Activated CD4-positive, alpha-beta T cell treated with anti-CD3 and anti-CD28 coated beads, Interleukin-2, amount 50 U/mL, for 16 hours (primary cell): ENCODE measurements at places on chromosomes 11 and 22.

DNA sequence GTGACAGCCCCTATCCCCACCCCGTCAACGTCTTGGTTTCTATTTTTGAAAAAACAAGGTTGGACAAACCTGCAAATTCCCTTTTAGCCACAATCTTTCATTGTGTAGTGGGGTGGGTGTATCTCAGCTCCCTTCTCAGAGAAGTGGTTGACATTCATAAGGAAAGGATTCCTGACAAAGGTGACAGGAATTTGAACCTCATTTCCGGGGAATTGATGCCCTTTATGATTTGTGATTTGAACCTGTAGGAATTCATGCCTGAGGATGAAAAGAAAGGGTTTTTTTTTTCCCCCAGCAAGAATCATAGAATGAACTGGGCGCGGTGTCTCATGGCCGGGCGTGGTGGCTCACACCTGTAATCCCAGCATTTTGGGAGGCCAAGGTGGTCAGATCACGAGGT lies 14.5 kb downstream of the YPEL4 start:
- no peak for DNase-seq

- no peak for DNase-seq
These were observed 224.7 kb upstream of the BLID start for GRCh38 chr11:122340607-122341290.

DNA sequence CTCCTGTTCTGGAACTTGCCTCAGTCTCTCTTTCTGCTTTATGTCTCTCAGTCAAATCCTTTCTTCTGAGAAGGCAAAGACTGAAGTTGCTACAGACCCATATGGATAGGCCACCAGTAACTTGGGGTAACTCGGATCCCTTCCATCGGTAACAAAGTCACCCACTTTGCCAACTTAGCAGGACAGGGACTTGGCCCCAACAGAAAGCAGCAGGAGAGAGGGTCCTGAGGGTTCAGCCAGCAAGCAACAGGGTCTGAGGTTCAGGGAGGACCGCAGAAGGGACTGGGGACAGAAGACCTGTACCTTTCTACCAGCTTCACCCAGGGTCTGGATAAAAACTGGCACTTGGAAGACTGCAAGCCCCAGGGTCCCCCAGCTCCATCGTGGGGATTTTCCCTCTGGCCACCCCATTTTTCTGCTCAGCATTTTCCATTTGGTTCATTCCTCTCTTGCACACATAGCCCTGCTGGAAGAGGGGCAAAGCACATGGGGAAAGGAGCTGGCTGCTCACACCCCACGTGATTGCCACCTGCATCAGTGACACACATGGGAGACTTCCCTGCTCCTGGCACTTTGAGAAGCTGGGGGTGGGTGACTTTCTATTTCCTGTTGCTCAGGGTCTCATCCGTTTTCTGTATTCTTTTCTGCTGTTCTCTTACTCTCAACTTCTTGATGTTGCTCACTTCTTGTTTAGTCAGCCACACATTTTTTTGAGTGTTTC lies 34.6 kb upstream of the GNAZ start:
- no peak for DNase-seq

DNA sequence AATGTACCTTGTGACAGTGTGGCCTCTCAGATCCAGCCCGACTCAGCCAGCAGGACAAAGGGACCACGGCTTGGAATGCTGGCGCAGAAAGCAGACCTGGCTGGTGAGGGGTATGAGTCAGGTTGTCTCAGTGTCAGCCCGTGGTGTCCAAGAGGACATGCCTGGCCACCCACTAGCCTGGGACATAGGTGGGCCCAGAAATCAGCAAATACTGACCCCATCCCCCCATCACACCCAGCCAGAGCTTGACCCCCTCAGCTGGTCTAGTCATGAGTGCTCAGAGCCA lies 4.5 kb downstream of the BANF1 start:
- no peak for DNase-seq

DNA sequence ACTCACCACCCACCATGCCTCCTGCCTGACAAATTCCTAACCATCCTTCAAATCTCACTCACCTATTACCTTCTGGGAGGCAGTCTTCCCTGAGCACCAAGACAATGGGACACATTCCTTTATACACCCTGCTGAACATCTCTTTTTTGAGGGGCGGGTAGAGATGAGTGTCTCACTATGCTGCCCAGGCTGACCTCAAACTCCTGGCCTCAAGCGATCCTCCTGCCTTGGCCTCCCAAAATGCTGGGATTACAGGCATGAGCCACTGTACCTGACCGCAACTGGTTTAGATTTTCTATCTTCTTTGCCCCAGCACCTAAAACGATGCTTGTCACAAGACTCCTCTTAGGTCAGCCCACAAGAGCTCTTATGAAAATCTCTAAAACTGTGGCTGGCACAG lies 7.1 kb downstream of the TIMM10 start:
- no peak for DNase-seq

GRCh38 chr11:134278356-134278755 lies 2.2 kb downstream of the GLB1L3 start:
- DNase-seq = no peak

- DNase-seq = no peak
These were observed 14.2 kb upstream of the GNB1L start for GRCh38 chr22:19868773-19869471.
